Stimulated activated naive CD4-positive, alpha-beta T cell (primary cell): ENCODE measurements at places on chromosomes 3 and 15.

- no peak for DNase-seq
Observed at GRCh38 chr15:56307180-56307579, 58.0 kb upstream of the TEX9 start.

- DNase-seq, result no peak
Observed at GRCh38 chr3:128379367-128380160, 87.1 kb downstream of the DNAJB8 start.

DNA sequence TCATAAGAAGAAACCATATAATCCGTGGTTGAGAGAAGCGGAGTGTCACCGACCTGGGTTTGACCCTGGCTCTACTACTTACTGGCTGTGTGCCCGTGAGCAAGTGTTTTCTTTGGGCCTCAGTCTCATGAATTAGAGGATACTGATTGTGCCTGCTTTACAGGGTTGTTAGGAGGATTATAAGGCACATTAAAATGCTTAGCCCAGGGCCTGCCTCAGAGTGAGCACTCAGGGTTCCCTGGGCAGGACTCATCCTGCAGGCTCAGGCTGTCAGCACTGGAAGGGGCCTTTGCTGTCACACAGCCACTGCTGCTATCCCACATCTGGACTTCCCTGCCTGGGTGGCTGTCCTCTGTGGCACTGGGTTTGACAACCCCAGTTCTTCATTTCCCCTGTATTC, 4.7 kb downstream of the PLA2G4F start:
- no peak for DNase-seq

DNA sequence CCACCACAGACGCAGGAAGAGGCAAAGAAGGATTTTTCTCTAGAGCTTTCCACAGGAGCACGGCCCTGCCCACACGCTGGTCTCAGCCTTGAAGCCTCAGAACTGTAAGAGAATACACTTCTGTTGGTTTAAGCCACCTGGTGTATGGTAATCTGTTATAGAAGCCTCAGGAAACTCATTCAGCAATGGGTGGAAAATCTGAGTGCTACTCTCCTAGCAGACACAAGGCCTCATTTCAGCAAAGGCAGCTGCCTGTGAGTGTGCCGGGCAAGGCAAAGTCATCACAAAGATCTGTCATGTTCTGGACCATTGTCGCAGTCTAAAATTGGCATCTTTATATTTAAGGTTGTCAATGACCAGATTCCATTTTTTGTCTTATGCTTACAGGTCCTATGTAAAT, 31.0 kb downstream of the ATP10A start:
- DNase-seq, result no peak

DNA sequence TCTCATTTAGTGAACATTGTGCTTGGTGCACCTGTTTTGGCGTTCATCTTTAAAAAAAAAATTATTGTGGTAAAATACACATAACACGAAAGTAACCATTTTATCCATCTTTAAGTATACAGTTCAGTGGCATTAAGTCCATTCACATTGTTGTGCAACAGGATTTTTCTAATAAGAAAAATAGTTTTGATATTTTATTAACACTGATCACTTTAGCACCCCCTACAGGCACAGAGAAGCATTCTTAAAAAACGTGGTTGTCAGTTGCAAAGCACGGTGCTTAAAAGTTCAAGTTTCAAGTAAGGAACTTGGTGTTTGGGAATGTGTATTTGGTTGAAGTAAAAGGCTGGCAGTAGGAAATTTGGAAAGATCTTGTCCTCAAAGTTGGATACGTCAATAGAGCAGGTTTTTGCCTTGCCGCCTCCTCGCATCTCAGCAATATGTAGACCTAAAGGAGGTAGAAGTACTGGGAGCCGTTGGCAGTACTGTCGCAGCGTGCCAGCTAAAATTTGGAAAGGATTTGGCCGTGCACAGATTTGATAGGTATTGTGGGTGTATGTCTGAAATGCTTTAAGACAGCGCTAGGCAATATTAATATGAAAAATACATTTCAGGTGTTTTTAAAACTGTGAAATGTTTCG, 110.4 kb downstream of the LRRC28 start:
- DNase-seq, result no peak
